ENCODE measurements at places on chromosomes 1 and 21.

GRCh38 chr1:28437264-28437923 lies 67.9 kb downstream of the PHACTR4 start:
- DNase-seq = no peak

- no peak for DNase-seq
These were observed 42.2 kb downstream of the CLDN14 start for GRCh38 chr21:36437745-36438128.

GRCh38 chr1:12741946-12742345 lies 4.1 kb upstream of the CFAP107 start:
- DNase-seq = no peak

DNA sequence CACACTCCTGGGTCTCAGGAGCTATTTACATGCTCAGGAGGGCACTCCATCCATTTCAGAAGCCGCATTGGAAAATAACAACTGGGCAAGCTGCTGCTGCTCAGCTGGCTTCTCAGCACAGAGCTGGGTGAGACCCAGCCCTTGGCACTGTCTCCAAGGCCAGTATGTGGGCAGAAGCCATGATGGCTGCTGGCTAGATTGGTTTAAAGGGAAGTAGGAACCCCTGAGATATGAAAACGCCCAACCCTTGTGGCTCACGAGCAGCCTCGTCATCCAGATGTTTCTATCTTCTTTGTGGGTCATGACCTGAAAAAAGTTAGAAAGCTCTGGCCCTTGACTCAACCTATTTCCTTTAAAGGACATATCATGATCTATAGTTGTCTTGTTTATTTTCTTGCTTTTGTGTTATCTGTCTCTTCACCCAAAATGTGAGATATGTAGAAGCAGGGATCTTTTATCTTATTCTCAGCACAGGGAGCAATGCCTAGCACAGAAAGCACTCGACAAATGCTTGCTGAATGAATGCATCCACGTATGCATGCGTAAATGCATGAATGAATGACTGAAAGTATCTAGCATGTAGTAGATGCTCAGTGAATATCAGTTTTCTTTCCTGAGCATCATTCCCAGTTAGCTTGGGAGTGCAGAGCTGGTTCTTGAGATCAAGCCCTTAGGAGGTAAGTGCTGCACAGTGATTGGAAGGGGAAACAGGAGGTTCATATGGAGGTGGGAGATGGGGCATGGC lies 11.6 kb downstream of the MYBPH start:
- DNase-seq = no peak

- DNase-seq = no peak
These were observed 1.4 kb downstream of the STXBP3 start for GRCh38 chr1:108747898-108748297.

DNA sequence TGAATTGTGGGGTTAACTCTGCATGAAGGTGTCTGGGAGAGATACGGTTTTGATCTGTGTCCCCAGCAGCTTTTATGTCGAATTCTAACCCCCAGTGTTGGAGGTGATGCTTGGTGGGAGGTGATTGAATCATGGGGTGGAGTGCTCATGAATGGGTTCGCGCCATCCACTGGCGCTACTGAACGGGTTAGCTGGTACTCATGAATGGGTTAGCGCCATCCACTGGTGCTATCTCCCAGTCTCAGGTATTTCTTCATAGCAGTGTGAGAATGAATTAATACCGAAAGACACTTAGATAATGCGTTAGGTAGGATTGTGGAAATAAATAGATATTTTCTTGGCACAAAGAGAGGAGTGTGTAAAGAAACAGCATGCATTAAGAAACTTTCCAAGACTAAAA lies 32.9 kb upstream of the CLDN8 start:
- DNase-seq = no peak

- DNase-seq = no peak
These were observed 69.4 kb upstream of the TLR5 start for GRCh38 chr1:223212441-223212840.

- DNase-seq = no peak
These were observed 25.8 kb downstream of the MACO1 start for GRCh38 chr1:25456502-25456901.

- no peak for DNase-seq
These were observed 35.4 kb downstream of the VANGL1 start for GRCh38 chr1:115677182-115677555.

- no peak for DNase-seq
These were observed 95.9 kb downstream of the PCBP3 start for GRCh38 chr21:45739218-45740087.
